Erythroblast (primary cell): ENCODE measurements at places on chromosomes 6 and 20.

GRCh38 chr6:148193063-148193680, 149.5 kb upstream of the SASH1 start:
- DNase-seq: no peak

GRCh38 chr6:138442663-138443062, 38.6 kb downstream of the HEBP2 start:
- DNase-seq: no peak

GRCh38 chr20:48787861-48788375, 39.9 kb downstream of the PREX1 start:
- peak; percentile 69 for DNase-seq

GRCh38 chr6:69622924-69623323, 173.9 kb downstream of the LMBRD1 start:
- no peak for DNase-seq

DNA sequence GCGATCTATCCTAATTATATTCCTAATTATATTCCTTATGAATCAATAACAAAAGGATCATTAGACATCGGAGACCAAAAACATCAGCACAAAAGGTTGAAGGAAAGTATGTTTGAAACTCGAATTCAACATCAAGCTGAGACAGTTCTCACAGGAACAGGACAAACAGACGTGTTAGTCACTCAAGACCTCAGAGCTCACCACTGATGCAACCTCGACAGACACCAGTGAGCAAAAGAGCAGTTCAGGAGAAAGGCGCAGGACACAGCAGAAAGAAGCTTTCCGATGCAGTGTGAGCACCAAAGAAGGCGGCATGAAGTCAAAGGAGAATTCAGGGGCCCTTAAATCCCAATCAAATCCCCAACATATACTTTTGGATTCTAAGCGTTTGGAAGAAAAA, 6.3 kb upstream of the RAMACL start:
- no peak for DNase-seq

DNA sequence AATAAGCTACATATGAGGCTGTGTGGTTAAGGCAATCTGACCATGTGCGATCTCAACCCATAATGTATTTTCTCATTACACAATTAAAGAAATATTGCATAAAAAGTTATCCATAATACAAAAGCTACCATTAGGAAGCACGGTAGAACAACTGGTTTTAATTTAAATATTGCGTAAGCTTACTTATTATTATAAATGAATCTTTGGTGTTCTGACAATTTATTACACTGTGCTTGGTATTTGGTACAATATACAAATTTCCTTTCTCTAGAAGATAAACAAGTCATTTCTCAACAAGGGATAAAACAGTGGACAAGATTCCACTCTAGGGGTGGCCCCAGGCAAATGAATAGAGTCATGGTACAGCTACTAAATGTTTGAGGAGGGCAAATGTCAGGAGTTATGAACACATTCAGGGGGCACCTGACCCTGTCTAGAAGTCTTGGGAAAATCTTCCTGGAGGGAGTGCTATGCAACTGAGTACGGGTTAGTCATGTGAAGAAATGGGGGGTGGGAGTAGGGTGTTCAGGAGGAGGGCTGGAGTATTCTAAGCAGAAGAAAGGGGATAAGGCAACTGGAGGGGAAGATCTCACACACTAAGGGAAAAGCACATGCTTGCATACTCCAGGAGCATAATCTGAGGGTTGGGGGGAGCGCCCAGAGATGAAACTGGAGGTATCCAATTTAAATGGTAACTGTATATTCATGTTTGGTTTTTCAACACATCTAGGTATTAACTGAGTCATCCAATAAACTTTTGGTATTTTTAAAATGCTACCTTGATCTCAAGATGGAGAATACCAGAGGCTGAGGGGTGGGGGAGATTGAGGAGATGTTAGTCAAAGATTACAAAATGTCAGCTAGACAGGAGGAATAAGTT, 296.9 kb upstream of the SGK1 start:
- DNase-seq: no peak

DNA sequence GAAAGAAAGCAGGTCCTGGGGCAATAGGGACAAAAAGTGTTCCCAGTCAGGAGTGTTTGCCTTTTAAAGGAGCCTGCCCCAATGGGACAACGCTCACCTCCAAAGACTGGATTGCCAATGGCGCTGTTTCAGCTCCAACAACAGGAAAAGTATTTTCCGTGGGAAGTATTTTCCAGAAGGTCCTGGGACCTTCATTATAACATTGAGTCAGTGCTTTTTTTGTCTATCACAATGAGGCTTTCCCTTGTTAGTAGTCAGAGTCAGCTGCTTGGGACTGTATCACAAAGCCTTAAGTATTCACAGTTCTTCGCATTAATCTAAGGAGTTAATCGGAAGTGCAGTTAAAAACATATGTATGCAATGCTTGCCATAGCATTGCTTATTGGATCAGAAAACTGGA, 17.3 kb downstream of the TRAF3IP2 start:
- no peak for DNase-seq

DNA sequence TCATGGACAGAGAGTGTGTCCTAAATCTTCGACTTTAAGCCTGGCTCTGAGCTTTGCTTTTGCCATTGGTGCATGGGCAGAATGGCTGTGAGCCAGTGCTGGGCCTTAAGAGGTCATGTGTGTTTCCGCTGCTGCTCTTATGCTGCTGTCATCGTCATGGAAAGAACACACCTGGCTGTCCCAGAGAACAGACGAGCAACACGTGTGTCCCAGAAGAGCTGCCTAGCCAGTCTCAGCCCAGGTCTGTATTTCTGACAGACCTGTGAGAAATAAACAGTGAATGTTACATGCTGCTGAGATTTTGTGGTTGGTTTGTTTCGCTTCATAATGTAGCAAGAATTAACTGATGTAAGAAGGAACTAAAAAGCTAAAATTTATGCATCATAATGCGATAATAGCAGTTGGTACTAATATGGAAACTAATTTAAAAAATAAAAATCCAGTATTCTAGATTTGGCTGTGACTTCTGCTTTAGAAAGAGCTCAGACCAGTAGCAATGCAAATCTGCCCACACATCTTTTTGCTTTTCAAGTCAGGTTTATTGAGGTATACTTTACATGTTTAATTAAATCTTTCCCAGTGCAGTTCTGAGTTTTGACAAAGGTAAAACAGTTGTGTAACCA, 11.5 kb upstream of the SCP2D1 start:
- no peak for DNase-seq

GRCh38 chr6:53100561-53100960, 35.4 kb downstream of the FBXO9 start:
- DNase-seq: no peak

DNA sequence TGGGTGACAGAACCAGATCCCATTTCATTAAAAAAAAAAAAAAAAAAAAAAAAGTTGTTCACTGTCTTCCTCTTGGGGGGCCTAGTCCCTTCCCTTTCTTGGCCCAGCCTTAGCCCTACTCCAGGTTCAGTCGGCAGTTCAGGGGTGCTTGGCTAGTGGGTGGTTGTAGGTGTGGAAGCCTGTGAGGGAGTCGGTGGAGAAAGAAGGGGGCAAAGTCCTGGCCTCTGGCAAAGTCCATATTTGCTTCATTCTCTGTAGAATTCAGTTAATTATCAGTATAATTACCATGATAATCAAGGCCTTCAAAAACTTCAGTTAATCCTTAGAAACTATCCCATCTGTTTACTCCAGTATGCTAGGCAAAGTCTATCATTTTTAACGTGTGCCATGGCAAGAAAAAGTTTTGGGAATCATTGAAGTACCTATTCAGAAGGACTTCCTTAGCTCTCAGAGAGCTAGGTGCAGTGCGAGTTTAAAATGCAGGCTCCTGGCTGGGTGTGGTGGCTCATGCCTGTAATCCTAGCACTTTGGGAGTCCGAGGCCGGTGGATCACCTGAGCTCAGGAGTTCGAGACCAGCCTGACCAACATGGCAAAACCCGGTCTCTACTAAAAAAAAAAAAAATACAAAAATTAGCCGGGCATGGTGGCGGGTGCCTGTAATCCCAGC, 205.7 kb upstream of the ARG1 start:
- DNase-seq: no peak

DNA sequence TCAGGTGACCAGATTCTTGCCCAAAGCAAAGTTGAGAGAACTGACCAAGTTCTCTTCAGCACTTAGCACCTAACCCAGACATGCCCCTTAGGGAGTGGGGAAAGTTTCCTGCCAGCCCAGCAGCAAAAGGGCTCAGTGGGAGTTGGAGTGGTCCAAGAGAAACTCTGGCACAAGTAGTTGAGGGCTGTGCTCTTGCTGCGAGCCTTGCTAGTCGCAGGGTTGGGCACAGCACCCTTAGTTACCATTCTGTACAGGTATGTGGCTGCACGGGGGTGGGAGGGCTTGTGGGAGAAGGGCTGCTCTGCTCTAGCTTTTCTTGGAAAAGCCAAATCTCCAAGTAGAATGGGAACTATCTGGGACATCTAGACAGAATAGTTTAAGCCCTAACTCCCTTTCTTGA, 6.4 kb downstream of the POLR1C start:
- no peak for DNase-seq

DNA sequence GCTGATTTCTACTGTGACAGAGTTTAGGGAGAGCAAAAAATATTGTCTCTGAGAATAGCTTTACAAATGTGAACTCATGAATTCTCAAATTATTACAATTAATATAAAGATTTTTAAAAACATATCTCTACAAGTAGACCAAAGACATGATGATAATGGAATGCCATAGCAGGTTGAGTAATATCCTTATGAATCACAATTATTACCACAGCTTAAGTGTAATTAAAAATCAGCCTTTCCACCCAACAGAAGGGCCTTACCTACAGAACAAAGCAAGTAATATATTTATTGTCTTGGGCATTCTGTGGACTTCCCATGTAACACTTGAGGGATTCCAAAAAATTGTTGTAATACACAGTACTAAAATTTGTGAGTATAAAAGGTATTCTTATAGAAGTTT, 1099.6 kb upstream of the GJE1 start:
- DNase-seq: no peak

- DNase-seq: no peak
These were observed 48.1 kb upstream of the UST start for GRCh38 chr6:148698671-148699180.

GRCh38 chr6:56864171-56864616, 90.7 kb upstream of the BEND6 start:
- DNase-seq: no peak

DNA sequence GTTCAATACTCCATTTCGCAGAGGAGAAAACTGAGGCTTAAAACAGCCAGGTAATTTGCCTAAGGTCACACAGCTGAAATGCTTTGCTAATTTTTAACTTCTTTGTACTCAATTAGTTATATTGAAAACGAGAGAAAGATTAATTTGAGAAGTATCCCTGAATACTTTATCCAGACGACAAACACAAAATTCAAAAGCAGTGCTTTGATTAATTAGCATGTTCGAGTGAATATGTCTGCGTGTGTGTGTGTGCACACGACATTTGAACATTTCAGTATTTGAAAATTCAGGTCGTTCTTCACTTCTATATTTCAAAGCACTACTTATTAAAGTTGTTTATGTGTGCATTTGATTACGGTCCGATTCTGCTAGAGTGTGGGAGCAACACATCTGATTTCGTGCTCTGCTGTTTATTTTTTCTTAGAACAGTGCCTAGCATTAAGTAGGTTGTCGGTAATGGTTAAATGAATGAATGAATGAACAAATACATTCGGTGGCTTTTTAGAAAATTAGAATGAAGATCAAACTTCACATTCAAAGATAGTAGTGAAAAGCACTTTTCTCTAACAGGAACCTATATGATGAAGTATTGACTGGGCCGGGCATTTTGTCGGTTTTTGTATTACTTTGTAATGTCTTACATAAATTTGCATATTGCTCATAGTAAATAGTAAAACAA, 36.9 kb upstream of the SYNCRIP start:
- DNase-seq: peak; percentile 55

GRCh38 chr6:16476861-16477260, 238.5 kb downstream of the GMPR start:
- no peak for DNase-seq

GRCh38 chr6:46262928-46263706, 92.3 kb upstream of the ENPP5 start:
- no peak for DNase-seq

DNA sequence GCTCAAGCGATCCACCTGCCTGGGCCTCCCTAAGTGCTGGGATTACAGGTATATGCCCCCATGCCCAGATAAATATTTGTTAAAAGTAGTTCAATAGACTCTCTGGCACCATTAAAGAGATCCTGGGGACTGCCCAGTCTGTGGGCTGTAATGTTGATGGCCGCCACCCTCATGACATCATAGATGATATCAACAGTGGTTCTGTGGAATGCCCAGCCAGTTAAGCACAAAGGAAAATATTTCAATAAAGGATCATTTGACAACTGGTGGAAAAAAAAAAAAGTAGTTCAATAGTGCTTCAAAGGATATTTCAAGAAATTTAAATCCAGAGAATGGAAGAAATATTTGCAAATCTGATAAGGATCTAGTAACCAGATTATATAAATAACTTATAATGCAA, 1.5 kb upstream of the CRIP3 start:
- DNase-seq: peak; percentile 15

DNA sequence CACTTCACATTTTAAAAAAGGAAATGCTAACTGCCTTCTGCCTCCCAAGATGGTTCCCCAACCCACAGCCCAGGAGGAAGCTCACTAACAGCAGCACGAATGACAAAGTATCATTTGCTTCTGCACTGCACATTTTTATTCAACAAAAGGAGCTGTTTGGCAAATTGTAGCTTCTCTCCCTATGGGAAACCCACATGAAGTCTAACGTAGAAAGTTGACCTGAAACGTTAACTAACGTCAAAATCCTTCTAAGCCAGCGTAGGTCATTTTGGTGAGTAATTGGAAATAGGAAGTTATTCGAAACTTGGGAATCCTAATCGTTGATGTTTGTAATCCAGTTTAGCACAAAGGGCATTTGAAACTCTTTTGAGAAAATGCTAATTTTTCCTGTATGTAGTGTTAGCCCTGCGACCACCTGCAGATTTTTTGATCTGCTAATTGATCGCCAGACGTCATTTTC, 2.9 kb downstream of the SALL4 start:
- DNase-seq: peak; percentile 19

GRCh38 chr6:1962201-1962600, 283.2 kb downstream of the GMDS start:
- DNase-seq: no peak

GRCh38 chr6:133626096-133626666, 262.7 kb upstream of the TCF21 start:
- no peak for DNase-seq

DNA sequence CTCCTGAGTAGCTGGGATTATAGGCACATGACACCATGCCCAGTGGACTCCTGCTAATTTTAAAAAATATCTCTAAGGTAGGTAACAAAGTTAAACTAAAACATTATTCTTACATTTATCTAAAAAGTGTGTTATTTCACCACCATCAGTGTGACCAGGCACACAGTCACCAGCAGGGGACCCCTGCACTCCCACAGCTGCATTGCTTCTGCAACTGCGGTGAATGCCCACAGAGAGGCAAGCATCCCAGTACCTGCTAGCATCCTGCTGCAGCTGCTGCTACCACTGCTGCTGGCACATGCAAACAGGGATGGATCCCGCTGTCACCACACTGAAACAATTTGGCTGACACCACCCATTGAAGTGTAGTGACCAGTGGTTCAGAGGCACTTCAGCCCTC, 21.9 kb upstream of the EPB41L2 start:
- no peak for DNase-seq
